ENCODE measurements at places on chromosomes 12 and 14.

- DNase-seq, result no peak
Measured at GRCh38 chr12:123397400-123397799, 13.5 kb downstream of the KMT5A start.

GRCh38 chr14:105018414-105018813, 2.5 kb downstream of the CDCA4 start:
- no peak for DNase-seq

- no peak for DNase-seq
Measured at GRCh38 chr14:77549451-77549850, 50.8 kb upstream of the ISM2 start.

- DNase-seq, result no peak
Measured at GRCh38 chr12:92139634-92140150, 6.0 kb downstream of the BTG1 start.

DNA sequence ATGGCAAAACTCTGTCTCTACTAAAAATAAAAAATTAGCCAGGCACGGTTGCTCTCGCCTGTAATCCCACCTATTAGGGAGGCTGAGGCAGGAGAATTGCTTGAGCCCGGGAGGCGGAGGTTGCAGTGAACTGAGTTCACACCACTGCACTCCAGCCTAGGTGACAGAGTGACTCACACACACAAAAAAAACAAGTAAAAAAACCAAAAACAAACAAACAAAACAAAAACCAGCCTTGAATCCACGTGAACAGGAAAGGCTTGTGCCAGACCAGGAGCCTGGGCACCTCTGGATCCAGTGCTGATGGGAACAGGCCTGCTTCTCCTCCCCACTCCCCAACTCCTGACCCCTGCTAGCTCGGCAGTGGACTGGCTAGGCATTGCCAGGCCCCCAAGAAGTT, 3.5 kb downstream of the FOXN4 start:
- DNase-seq, result no peak

DNA sequence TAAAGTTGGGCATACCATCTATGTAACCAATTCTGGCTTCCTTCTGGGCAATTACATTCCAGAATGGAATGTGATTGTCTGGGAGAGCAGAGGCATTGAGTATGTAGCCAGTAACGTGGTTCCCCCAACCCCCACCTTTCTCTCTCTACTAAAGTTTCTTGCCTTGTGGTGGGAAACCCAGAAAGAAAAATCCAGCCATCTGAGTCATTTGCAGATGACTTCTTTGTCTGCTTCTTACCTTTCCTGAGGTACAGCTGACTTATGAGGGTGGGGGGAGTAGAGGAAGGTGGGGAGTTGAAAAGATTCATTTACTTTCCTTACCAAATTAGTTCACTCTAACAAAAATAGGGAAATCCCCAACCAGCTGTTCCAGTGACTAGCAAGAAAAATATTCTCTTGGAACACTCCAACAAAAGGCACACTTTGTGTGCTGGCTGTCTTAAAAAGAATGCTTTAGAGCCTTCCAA, 112.1 kb upstream of the FRMD6 start:
- no peak for DNase-seq

GRCh38 chr14:100823413-100824080, 2.4 kb upstream of the MEG3 start:
- DNase-seq, result no peak

DNA sequence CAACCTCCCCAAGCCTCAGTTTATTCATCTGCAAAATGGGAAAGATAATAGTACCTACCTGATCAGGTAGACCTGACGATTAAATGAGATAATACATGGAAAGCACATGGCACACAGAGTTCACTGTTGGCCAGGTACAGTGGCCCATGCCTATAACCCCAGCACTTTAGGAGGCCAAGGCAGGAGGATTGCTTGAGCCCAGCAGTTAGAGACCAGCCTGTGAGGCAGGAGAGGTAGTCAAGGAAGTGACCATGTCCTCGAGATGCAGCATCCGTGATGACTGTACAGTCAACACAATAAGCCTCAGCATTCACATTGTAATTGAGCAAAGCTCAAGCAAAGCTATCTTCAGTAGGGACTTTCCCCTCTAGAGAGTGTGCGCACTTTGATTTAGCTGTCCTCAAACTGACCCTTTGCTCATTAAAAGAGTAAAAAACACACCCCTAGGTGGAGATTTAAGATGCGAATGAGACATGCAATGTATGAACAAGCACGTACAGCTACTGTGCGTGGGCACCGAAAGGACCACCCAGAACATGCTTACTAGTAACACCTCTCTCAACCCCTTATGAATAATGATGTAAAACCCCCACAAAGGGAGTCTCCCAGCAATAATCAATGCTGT, 9.9 kb downstream of the ISCU start:
- DNase-seq, result no peak

- DNase-seq, result no peak
Measured at GRCh38 chr12:53199700-53200099, 7.4 kb downstream of the ITGB7 start.

GRCh38 chr14:96745500-96746051, 51.6 kb upstream of the VRK1 start:
- DNase-seq, result no peak

DNA sequence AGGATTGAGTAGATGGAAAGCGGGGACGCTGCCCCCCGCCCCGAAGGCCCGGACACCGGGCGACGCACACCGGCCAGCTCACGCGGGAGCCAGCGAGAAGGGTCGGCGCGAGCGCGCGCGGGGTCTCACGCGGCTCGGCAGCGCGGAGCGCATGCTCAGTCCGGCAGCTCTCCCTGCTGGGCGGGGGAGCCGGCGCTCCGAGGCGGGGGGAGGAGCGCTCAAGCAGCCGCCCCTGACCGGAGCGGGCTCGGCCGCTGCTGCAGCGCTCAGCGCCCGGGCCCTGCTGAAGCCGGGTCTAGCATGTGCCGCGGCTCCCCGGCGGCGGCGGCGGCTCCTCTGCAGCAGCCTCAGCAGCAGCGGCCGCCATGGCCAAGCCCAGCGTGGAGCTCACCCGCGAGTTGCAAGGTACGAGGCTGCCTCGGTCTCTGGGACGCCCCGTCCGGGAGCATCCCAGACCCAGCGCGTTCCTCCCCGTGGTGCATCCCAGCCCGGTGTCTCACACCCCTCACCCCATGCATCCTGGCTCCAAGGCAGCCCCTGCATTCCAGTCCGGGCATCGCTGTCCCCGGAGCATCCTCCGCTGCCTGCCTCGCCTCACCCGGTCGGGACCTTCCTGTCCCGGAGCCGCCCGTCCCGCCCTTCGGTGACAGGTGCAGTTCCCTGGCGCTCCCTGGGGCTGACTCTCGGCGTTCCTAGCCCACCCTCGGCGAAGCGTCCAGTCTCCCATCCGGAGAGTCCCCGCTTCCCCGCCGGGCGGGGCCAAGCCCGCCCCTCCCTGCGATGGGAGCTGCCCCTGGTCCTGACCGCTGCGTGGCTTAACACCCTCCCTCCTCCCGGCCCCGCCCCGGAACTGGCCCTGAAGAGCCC, at the start of gene CARMIL3:
CARMIL3 (plus strand) TSS at position 221 of the 867 bp plus-strand sequence; CDS start at position 366, 145 bp downstream.
- DNase-seq, result peak; percentile 37

- DNase-seq, result no peak
Measured at GRCh38 chr12:6451348-6452244, at the start of gene TAPBPL. TSS of gene TAPBPL (plus strand) at chr12:6452042. CDS start at chr12:6452249, 207 bp downstream.

- DNase-seq, result no peak
Measured at GRCh38 chr12:15707516-15708199, 81.5 kb downstream of the EPS8 start.

DNA sequence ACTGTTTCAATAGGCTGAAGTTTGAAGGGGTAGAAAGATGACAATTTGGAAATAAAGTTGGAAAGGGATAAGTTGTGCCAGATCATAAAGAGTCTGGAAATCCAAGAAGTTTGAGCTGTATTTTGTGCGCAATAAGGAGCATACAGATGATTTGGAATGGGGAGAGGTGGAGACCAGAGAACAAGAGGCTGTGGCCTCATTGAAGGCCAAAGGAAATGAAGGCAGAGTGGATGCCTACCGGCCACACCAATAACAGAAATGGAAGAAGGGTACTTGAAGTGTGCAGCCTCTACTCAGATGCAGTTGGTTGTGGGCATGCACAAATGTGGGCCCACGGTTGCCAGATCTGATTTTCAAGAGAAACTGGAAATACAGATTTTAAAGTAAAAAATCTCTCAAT, 2.4 kb downstream of the IFT81 start:
- DNase-seq, result no peak

- DNase-seq, result peak; percentile 59
Measured at GRCh38 chr14:92686900-92687427, 61.5 kb downstream of the LGMN start.

DNA sequence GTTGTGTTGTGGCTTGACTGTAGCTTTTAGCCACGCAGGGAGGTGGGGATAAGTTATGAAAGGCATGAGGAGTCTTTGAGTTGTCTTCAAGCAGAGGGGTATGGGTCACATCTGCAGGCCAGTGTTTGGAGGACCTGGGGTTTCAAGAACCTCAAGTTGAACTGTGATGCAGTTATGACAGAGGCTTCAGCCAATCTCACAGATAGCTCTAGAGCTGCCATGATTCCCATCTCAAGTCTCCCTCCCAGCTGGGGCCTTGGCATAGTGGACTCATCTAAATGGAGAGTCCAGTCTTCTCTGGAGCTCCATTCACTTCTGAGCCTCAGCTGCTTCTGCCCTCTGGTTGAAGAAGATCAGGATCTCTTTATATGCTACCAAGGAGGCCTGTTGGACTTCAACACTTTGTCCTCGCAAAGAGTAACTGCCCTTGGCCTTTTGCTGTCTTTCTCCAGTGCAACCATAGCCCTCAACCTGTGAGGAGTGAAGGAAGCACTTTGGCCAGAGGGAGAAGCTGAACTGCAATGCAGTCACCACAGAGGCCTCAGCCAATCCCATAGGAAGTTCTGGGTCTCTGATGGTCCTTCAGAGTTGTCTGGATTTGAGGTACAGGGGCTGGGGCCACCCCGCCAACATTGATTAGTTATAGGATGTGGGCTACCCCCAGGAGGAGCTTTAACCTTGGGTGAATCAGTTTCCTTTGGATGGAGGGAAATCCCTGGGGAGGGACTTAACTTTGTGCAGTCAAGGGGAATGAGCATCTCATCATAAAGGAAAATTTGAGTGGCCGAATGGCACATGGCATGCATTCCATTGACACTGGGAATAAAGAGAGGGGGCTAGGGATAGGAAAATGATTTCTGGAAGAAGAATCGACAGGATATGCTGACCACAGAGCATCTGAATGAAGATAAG, 230.5 kb downstream of the PCNX1 start:
- no peak for DNase-seq

- DNase-seq, result no peak
Measured at GRCh38 chr14:87042354-87042753, 950.6 kb downstream of the GALC start.

Measured in stimulated activated CD8-positive, alpha-beta memory T cell treated with anti-CD3 and anti-CD28 coated beads, Interleukin-15, amount 100 ng/mL, for 24 hours (primary cell).